ENCODE measurements at places on chromosomes 16 and 17.

- peak; percentile 84 for DNase-seq
Observed at GRCh38 chr17:48026502-48027321, 10.9 kb downstream of the COPZ2 start.

GRCh38 chr16:87816507-87817100, 50.8 kb upstream of the KLHDC4 start:
- DNase-seq, result no peak

DNA sequence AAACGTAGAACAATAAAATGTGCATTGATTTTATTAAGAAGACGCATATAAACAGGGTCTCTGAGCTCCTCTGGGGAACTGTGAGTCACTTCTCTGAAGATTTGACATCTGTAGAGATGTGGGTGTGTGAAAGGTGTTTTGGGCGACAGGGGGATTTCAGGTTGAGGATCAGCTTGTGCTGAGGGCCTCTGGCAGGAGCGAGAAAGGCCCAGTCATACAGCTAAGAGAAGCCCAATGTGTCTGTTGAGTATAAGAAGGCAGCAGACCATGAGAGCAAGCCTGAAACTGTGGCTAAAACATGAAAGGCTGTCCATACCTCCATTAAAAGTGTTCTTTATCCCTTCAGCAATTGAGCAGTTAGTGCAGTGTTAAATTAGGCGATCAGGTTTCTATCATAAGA, 406.5 kb upstream of the MON1B start:
- DNase-seq, result no peak

DNA sequence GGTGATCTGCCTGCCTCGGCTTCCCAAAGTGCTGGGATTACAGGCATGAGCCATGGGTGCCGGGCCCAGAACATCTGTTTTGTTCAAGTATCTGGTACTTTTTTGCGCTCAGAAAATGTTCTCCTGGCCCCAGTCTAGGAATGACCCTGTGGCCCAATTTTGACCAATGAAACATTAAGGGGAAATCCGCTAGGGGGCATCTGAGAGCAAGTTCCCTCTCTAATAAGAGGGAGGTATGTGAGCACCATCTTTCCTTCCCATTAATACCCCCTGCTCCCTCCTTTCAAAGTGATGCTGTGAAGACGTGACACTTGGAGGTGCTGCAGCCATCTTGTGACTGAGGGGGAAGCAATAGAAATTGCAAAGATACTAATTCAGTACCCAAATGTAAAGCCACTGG, 16.5 kb upstream of the CLEC3A start:
- no peak for DNase-seq

- DNase-seq, result no peak
Observed at GRCh38 chr16:5065326-5065725, 430 bp downstream of the C16orf89 start.

DNA sequence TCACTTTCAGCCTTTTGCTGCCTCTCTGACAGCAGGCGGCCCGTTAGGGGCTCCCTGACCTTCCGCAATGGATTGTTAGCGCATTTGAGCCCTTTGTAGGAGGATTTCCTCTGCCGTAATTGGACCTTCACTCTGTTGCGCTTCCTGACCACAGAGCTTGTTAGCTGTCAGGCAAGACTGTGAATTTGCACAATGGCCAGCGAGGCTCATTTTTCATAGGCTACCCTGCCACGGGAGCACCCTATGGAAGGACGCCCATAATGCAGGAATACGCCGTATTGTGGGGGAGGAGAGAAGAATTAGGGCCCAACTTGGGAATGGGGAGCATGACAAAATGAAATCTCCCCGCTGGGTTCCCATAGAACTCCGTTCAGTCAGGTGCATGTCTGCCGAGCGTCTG, 205.2 kb upstream of the NLRP1 start:
- DNase-seq, result no peak

Data from dermis microvascular lymphatic vessel endothelial cell (primary cell).